ENCODE measurements at places on chromosomes 2 and 18. TPM values are rescaled to one million over a fixed set of nuclear protein-coding genes. Genes with fewer than 3 reads are reported as not detected.

Gene STON1
- polyA plus RNA-seq: 7.5 TPM

Gene ZNF521
- polyA plus RNA-seq: 47.9 TPM

Gene TWIST2
- not detected for polyA plus RNA-seq

Gene GAREM2
- polyA plus RNA-seq: 2.8 TPM

Gene ARHGAP25
- polyA plus RNA-seq: 7.8 TPM

Gene ANKRD62
- polyA plus RNA-seq: not detected

Gene ICOS
- not detected for polyA plus RNA-seq

Gene OTOF
- not detected for polyA plus RNA-seq

Gene UGT1A3
- not detected for polyA plus RNA-seq

Gene TTR
- polyA plus RNA-seq: not detected

Gene ARHGAP28
- polyA plus RNA-seq: 19.5 TPM

Gene DSEL
- polyA plus RNA-seq: 0.54 TPM

Gene SGPP2
- polyA plus RNA-seq: 11.6 TPM

Gene ESCO1
- polyA plus RNA-seq: 18.5 TPM

Gene DES
- 17.5 TPM for polyA plus RNA-seq

Gene SLC30A3
- 139 TPM for polyA plus RNA-seq

Gene PLCL1
- polyA plus RNA-seq: 7.8 TPM

Gene LRRC30
- not detected for polyA plus RNA-seq

Gene CD302
- polyA plus RNA-seq: 0.65 TPM

Gene COA5
- polyA plus RNA-seq: 85.4 TPM

Gene MDH1
- 1,163 TPM for polyA plus RNA-seq

- DNase-seq: no peak
Measured at GRCh38 chr2:20484810-20485611, 38.1 kb downstream of the RHOB start.

DNA sequence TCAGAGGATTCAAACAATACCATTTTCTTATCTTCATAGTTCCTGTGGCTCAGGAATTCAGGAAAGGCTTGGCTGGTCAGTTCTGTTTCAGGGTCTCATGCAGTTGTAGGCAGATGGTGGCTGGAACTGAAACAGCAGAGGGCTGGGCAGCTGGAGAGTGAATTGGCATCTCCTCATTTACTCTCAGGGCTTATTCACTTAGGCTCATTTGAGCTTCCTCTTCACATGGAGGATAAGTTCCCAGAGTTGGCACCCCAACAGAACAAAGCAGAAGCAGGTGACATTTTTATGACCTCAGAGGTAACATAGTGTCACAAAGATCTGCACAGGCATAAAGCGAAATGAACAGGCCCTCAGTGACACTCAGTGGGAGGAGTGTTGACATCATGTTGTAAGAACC, 66.1 kb downstream of the RBBP8 start:
- DNase-seq: peak; percentile 84

- DNase-seq: no peak
Measured at GRCh38 chr2:85540133-85540648, 1.2 kb downstream of the MAT2A start.

DNA sequence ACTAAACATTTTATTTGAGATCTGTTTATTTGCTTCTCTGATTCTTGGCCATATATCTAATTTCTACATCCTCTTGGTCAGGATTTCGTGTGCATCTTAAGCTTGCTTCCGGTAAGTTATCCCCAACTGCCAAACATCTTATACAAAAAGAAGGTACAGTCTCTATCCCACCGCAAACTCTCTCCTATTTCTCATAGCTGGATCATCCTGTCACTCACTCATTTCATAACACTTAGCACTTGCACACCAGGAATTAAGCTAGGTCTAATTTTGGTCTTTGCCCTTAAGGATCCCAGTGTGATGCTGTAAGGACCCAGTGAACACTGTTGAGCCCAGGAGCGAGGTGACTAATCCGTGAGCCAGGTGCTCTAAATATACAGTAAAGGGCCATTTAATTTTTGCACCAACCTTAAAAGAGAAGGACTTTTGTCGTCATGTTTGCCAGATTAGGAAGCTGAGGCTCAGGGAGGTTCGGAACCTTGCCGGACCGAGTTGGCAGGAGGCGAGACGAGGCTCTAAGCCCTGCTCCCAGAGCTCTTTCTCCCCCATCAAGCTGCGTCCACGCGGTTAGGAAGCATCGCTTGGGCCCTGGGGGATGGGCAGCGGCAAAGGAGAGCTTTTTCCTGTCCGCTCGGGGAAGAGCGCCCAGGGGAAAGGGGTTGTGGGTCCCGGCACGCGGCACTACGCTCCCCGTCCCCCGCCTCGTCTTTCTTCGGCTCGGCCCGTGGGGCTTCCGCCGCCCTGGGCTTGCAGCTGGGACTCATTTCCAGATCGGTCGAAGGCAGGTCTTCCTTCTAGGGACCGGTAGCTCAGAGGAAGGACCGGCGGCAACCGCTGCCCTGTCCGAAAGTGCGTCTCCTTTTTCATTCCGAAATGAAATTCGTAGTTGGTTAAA, 4.1 kb upstream of the ITPRIPL1 start:
- peak; percentile 27 for DNase-seq

- DNase-seq: no peak
Measured at GRCh38 chr2:101080211-101081068, 70.7 kb downstream of the TBC1D8 start.

- no peak for DNase-seq
Measured at GRCh38 chr18:76708071-76708721, 114.2 kb upstream of the ZNF236 start.

- no peak for DNase-seq
Measured at GRCh38 chr2:37645362-37645761, 26.1 kb downstream of the CDC42EP3 start.

GRCh38 chr18:43393174-43393573, 115.9 kb upstream of the SYT4 start:
- no peak for DNase-seq

DNA sequence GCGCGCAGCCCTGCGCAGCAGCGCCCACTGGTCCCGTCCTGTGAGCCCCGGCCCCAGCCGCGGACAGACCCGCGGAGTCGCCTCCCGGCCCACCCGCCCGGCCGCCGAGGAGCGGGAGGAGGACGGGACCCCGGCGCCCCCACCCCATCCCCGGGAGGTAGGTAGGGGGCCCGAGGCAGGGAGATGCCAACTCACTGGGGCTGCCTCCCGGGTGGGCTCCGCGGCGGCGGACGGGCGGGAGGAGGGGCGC, 160 bp downstream of the SPTBN1 start:
- no peak for DNase-seq

GRCh38 chr18:36484591-36484990, 187.1 kb downstream of the FHOD3 start:
- DNase-seq: no peak

GRCh38 chr18:62954366-62954765, 239.0 kb downstream of the PHLPP1 start:
- DNase-seq: no peak

DNA sequence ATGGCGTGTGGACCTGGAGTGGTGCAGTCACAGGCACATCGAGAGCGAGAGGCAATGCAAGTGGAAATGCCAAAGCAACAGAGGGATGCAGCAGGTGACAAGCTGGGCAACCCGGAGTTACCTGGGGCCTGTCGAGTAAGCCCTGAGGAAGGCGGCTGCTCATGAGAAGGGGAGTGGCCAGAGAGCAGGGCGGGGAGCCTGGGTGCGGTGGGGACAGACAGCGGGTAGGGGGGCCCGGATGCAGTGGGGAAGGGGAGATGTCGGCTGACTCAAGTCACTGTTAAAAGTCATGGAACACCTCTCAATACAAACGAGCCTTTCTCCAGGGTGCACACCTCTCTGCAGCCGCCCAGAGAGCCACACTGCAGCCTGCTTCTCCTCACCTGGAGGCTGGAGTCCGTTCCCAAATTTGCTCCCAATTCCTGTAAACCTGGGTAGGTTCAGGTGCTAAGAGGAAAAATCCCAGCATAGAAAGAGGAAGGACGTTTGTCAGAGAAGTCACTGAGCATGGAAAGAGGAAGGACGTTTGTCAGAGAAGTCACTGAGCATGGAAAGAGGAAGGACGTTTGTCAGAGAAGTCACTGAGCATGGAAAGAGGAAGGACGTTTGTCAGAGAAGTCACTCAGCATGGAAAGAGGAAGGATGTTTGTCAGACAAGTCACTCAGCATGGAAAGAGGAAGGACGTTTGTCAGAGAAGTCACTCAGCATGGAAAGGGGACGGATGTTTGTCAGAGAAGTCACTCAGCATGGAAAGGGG, 71.7 kb upstream of the TWIST2 start:
- no peak for DNase-seq

- no peak for DNase-seq
Measured at GRCh38 chr2:189709501-189710221, 35.2 kb downstream of the ANKAR start.

GRCh38 chr2:38722271-38723061, 28.7 kb downstream of the SRSF7 start:
- peak; percentile 78 for DNase-seq

GRCh38 chr2:112834396-112835037, 2.1 kb downstream of the IL1B start:
- DNase-seq: peak; percentile 68

- DNase-seq: no peak
Measured at GRCh38 chr2:126543081-126543480, 112.9 kb upstream of the GYPC start.

- DNase-seq: no peak
Measured at GRCh38 chr2:171348056-171348455, 85.7 kb downstream of the METTL8 start.

DNA sequence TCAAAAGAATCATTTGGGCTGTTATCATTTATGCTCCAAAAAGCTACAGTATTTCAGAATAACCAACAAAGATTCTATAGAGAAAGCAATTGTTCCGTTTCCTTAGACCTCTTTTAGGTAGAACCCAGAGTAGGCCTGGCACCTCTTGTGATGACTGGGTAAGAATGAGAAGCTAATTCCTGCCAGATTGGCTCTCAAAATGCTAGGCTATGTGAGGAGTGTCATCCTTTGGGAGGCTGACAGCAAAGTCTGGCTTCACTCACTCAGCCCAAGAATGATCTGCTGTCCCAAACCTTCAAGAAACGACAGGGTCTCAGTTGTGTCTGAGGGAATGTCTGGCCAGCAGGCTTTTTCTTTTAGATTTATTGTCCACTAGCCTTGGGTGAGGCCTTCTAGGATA, 4.5 kb downstream of the CERS6 start:
- no peak for DNase-seq

DNA sequence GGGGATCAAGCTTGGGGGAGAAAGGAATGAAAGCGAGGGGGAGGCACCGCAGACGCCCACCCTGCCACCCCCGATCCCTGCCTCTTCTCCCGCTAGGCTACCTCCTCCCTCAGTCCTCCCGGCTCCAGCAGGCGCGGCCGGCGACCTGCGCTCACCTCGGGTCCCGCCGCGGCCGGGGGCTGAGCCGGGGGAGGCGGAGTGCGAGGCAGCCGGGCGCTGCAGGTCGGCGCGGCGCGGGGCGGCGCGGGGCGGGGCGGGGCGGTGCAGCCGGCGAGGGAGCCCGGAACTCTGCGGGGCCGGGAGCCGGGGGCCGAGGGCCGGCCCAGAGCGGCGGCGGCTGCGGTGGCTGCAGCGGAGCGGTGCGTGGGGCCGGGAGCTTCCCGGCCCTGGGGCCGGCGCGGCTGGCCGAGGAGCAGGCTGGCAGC, 477 bp downstream of the ACVR1 start:
- no peak for DNase-seq

DNA sequence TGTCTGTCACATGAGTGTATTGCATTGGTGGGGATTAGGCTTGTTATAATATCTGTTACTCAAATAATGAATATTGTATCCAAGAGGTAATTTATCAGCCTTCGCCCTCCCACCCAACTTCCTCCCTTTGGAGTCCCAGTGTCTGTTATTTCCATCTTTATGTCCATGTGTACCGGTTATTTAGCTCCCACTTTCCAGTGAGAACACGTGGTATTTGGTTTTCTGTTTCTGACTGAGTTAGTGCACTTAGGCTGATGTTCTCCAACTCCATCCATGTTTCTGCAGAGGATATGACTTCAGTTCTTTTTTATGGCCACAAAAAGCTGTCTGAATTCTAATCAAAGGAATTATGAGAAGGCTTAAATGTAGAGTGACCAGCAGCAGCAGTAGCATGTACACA, 104.0 kb upstream of the ARHGAP28 start:
- peak; percentile 25 for DNase-seq

GRCh38 chr2:20072436-20073158, 21.2 kb upstream of the LAPTM4A start:
- DNase-seq: no peak

- DNase-seq: peak; percentile 93
Measured at GRCh38 chr2:28390746-28391563, 1.7 kb upstream of the FOSL2 start.

DNA sequence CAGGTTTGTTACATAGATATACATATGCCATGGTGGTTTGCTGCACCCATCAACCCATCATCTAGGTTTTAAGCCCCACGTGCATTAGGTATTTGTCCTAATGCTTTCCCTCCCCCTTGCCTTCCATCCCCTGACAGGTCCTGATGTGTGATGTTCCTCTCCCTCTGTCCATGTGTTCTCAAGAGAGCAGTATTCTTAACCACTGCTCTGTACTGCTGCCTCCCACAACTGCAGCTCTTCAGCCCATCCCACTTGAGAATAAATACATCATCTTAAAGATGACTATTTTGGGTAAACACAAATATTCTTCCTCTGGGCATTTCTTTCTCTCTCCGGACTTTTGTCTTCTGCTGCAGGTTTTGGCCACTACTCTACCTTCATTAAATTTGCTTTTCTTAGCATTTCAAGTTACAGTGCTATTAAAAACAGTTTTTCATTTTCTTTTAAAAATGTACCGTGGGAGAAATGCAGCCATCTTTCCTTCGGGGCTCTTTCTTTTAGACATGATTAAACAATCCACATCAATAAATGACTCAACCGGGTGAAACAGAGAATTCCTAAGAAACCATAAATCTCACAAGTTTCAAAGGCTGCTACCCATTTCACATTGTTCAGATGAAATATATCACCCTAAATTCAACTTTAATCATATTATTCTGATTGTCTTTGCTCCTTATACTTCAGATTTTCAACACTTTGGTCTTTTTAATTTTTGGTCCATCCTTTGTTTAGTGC, 323.4 kb downstream of the GALNT13 start:
- DNase-seq: no peak

- DNase-seq: no peak
Measured at GRCh38 chr2:138193416-138194213, 229.3 kb downstream of the HNMT start.

- no peak for DNase-seq
Measured at GRCh38 chr18:62878305-62878704, 163.0 kb downstream of the PHLPP1 start.

DNA sequence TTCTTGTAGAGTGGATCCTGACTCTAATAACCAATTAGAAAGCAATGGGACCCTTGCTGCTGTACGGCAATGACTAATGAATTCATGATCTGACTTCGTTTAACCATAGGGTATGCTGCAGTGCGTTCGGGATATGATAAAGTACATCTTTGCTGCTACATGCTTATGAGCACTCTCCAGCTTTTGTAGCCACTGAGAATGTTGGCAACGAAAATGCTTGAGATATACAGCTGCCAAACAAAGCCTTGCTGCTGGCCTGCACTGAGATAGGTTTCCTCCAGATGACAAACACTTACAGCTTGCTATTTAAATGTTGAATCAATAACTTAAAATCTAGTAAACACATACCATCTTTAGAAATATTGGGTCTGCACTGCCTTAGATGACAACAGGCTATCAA, 372.4 kb upstream of the SLC8A1 start:
- no peak for DNase-seq
